Hematopoietic multipotent progenitor cell treated with erythropoietin and hydrocortisone succinate and interleukin-3 and kit ligand, for 4 days (in vitro differentiated cells): ENCODE measurements at places on chromosomes 1 and 21.
A peak's percentile ranks its signal among the peaks of the same experiment; 100 is the strongest.

GRCh38 chr1:110207831-110208230, 2.3 kb upstream of the KCNC4 start:
- DNase-seq, result peak; percentile 79

- no peak for DNase-seq
Observed at GRCh38 chr1:33339413-33339812, 18.5 kb upstream of the A3GALT2 start.

DNA sequence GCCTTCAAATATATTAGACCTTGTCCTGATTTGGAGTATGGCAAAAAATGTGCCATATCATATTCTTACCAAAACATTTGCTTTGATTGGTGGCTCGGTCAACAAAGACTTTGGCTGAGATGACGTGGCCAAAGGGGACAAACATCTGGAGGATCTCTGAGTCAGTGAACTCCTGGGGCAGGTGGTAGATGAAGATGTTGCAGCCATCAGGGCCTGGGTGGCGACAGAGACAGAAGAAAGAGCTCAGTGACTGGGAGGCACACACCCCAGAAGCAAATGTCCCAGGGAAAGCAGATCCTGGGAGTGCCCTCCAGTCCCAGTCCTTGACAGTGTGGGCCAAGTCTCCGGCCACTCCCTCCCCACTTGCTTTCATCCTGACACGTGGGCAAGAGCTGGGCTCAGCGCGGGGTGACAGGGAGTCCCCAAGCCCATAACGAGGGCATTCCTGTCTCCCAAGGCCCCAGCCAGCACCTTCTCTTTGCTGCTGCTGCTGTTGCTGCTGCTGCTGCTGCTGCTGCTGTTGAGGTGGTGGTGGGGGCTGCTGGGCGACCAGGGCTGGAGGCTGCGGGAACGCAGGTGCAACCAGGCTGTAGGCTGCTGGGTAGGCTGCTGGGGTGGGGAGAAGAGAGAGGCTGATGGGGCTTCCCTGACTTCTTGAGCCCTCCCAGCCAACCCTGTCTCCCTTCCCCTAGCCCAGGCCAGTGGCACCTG, 10.7 kb downstream of the CELF3 start:
- DNase-seq, result no peak

DNA sequence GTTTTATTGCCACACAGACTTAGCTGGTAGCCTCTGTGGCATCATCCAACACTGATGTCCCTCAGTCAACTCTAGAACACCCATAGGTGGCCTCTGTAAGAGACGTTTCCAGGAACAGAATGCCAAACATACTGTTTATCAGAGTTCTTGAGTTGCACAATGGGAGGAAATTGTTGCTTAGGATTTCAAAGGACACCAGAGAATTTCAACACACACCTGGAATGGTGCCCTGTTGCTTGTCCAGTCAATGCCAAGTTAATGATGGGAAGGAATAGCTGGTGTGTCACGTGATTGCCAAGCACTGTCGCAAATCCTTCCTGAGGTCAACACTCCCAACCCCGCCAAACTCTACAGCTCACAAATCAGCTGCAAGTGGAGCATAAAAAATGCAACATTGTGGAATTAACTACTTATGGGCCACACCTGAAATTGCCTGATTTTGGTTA, 28.6 kb upstream of the DUSP23 start:
- no peak for DNase-seq

DNA sequence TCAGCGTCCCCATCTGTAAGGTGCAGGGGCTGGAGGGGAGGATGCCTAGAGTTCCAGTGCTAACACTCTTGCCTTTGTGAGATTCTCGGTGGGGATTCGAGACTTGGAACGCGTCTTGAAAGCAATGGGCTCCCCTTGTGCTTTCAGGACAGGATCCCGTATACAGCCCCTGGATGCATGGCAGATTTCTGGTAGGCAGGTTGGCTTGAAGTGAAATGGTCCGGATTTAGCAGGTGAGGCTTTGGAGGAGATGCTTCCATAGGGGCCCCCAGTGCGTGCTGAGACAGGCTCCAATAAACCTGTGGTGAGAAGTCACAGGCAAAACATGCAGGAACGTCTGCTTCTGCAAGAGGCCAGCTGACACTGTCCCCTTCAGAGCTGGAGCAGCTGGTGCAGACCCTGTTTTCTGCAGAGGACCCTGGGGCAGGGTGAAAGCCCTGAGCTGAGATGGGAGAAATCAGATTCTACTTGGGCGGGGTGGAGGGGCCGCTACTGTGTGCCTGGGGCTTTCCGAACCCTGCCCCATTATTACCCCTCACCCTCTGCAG, 270.4 kb downstream of the PTPRU start:
- no peak for DNase-seq

DNA sequence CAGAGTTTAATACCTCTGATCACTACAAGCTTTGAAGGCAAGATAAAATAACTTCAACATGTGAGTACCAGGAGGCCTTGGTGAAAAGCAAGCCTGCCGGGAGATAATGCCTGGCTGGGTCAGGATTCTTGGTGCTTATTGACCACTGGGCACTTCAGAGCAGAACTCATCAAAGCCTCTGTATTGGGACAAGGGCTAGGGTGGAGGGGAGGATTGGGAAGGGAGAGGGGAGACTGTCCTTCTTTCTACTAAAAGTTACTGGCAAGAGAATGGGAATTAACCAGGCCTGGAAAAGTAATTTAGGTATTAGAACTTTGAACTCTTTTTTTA, 35.2 kb downstream of the NEK2 start:
- DNase-seq, result no peak

DNA sequence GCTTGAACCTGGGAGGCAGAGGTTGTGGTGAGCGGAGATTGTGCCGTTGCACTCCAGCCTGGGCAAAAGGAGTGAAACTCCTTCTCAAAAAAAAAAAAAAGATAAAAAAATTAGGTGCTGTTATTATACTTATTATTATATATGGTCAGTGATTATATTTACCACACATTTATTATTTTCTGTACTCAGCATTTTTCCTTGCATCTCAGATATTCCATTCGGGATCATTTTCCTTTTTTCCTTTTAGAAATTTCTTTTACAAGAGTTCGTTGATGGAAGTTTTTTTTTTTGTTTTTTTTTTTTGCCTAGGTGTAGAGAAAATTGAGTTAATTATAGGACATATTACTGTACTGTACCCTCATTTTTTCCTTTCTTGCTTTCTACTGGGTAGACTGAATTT, 13.5 kb downstream of the CCDC30 start:
- no peak for DNase-seq

DNA sequence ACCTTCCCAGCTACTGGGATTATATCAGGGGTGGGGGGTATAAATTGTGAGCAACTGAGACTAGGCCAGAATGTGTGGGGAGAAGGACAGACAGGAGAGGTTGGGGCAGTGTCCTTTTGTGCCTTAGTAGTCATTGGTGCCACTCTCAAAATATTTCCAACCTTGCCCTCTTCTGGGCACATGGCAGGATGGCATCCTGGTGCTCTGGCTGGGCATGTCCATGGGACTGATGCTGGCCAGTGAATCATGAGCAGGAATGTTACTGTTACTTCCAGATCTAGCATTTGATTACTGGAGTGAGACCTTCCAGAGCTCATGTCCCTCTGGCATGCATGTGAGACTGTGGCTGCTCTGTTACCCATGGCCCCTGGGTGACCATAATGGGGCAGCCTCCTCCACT, 151.2 kb downstream of the MATN1 start:
- no peak for DNase-seq

DNA sequence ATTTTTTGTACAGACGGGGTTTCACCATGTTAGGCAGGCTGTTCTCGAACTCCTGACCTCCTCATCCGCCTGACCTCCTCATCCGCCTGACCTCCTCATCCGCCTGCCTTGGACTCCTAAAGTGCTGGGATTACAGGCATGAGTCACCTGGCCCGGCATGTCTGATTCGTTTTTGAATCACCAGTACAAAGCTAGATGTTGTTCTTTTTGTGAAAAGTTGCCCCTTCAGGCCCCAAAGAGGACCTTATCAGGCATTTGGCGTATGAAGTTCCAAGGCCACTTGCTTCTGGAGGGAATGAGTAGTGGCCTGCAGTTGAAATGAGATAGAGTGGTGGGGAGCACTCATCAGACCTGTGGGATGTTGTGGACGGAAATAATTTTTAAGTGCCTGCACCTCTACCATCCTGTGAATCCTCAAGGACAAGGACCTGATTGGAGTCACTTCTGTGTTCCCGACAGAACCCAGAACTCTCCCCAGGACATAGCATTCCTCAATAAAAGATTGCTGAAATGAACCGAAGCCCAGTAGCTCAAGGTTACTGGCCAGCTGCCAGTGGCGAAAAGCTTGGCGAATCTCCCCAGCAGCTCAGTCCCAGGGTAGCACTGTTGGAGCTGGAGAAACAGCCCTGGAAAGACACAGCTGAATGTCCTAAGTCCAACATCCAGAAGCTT, 50.1 kb downstream of the NDUFS5 start:
- DNase-seq, result no peak
